ENCODE measurements at places on chromosomes 1 and 21. TPM values are rescaled to one million over a fixed set of nuclear protein-coding genes. Genes with fewer than 3 reads are reported as not detected.

ID3 gene
- 192 TPM for total RNA-seq

- no peaks in the 10 kb centered on the region for H3K27me3 ChIP-seq
- no peak overlapping the region for H3K27ac ChIP-seq
- H3K4me3 ChIP-seq, result no peak overlapping the region
- DNase-seq, result no peak
Observed at GRCh38 chr21:45050797-45051489, 23.4 kb upstream of the ADARB1 start.

DNA sequence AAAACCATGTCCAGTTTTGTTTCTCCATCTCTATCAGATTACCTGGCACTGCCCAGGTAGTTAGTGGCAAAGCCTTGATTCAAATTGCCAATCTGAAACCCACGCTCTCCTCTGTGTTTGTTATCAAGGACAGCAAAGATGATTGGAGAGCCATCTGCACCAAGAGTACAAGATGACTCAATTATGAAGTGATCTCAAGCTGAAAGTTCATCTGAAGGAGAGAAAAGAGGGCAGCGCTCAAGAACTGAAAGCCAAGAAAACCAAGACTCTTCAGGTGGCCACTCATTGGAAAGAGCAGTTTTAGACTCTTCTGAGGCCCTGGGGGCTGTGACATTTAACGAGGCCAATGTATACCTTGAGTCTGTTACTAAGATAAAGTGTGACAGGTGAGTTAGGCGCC lies 13.8 kb downstream of the RXRG start:
- no peaks in the 10 kb centered on the region for H3K27me3 ChIP-seq
- no peak overlapping the region for H3K4me3 ChIP-seq
- H3K27ac ChIP-seq, result no peak overlapping the region
- no peaks in the 10 kb centered on the region for H3K36me3 ChIP-seq

TAS1R1 gene
- total RNA-seq, result 0.21 TPM

DNA sequence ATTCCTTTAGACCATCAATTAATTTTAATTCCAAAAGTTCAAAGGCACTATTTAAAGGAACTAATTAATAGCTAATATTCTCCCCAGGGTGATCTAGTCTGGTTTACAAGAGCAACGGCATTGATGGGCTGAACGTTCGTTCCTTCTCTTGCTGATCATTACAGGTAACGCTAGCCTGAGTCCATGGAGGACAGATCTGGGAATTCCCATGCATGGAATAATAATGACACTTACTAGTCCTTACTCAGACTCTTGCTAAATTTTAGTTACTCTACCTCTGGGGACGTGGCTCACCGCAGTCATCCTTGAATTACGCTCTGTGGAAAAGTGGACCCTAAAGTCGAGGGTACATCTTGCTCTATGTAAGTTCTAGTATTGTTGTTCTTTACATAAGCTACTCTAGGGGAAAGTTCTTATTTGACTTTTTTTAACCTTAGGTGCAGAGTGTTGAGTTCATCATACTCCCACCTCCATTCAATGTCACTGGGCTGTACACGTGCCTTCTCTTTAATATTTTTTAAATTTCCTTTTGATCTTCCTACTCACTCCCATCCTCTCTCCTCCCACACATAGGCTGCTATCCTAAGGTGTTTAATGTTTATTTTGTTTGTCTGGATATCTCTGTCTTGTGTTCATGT lies 133.9 kb downstream of the ZNF281 start:
- H3K27me3 ChIP-seq, result no peaks in the 10 kb centered on the region
- H3K4me3 ChIP-seq, result no peak overlapping the region
- H3K4me1 ChIP-seq, result no peaks in the 10 kb centered on the region
- H3K36me3 ChIP-seq, result no peaks in the 10 kb centered on the region
- no peak for DNase-seq

DNA sequence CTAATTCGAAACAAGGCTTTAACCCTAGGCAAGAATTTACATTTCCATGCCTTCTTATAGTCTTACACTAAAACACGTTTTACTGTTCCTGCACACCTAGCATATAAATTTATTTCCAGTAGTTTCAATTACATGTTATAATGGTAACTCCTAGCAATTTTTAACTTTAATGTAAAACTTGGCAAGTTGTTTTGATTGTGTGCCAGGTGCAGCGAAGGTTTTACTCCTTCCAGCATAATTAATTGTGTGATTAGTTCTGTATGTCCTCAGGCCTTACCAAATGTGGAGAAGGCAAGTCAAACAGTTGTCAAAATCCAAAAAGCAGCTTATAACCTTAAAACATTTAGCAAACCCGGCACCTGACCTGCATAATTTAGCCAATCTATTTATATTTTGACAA lies 114.8 kb downstream of the KCNK1 start:
- DNase-seq, result no peak
- no peaks in the 10 kb centered on the region for H3K27me3 ChIP-seq
- no peaks in the 10 kb centered on the region for H3K36me3 ChIP-seq
- no peak overlapping the region for H3K4me3 ChIP-seq

DNA sequence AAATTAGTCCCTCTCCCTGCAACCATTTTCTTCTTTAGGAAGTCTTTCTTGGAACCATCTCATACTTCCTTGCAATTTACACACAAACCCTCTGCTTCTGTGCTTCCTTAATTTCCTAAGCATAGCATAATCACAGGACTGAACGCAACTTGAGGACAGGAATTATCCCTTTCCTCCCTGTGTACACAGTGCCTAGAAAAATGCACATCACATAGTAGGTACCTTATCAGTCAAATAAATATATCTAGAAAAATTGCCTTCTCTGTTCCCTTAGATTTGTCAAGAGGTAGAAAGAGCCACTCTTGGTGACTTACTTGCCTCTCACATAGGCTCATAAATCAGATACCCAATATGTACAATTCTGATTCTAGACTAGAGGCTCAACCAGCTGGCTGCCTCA lies 4.9 kb downstream of the ASPM start:
- DNase-seq, result no peak
- H3K27ac ChIP-seq, result no peak overlapping the region
- H3K4me1 ChIP-seq, result peaks cover 3% of the 10 kb centered on the region
- H3K4me3 ChIP-seq, result no peak overlapping the region
- no peaks in the 10 kb centered on the region for H3K27me3 ChIP-seq

GRCh38 chr21:15682186-15682895 lies 47.4 kb upstream of the USP25 start:
- peak; percentile 36 for DNase-seq
- H3K27me3 ChIP-seq, result no peaks in the 10 kb centered on the region
- no peaks in the 10 kb centered on the region for H3K36me3 ChIP-seq
- H3K27ac ChIP-seq, result peak overlapping the region; percentile 83
- no peak overlapping the region for H3K4me3 ChIP-seq

DMRTB1 gene
- not detected for total RNA-seq

GRCh38 chr1:230713915-230714764 lies at the start of gene AGT:
TSS of gene AGT (minus strand) at chr1:230714122. CDS start at chr1:230710823, 3,299 bp downstream.
- peaks cover 3% of the 10 kb centered on the region for H3K4me1 ChIP-seq
- peak within 1 kb of the TSS; percentile 72 for H3K27ac ChIP-seq
- DNase-seq, result peak; percentile 89
- no peak within 1 kb of the TSS for H3K4me3 ChIP-seq

TDRD5 gene
- 0.18 TPM for total RNA-seq

DNA sequence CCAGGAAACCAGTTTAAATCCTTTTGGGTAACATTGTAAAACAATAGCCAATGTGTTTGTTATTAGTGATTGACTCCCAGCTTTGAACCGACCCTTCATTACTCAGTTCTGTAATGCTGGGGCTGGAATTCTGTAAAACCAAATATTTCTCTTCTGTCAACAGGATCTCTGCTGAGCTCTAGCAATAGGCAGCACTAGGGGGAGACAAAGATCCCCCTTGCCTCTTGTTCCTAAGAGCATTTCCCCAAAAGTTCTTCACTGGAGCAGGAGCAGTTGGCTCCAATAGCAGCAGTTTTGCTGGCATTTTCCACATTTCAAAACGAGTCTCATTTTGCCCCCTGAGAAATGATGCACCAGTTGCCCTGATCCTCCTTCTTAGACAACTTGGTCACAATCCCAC lies 1671.1 kb downstream of the MRPL39 start:
- no peaks in the 10 kb centered on the region for H3K27me3 ChIP-seq
- peaks cover 3% of the 10 kb centered on the region for H3K4me1 ChIP-seq
- DNase-seq, result peak; percentile 22
- no peak overlapping the region for H3K27ac ChIP-seq
- H3K4me3 ChIP-seq, result no peak overlapping the region

DNA sequence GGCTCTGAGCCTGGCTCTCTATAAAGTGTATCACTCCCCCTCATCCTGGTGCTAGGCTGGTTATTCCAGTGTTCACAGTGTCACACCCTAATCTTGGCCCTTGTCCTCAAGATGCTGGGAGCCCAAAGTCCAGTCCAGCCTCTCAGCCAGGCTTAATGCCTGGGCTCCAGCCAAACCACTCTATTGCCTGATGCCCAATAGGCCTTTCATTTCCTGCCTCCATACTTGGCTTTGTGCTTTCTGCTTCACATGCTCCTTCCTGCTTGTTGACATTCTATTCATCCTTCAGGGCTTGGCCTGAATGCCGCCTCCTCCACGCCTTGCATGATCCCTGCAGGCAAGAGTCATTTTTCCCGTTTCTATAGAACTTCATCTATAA lies 1.7 kb downstream of the KLHDC8A start:
- H3K27ac ChIP-seq, result no peak overlapping the region
- DNase-seq, result no peak
- peaks cover 3% of the 10 kb centered on the region for H3K4me1 ChIP-seq
- no peaks in the 10 kb centered on the region for H3K36me3 ChIP-seq
- no peak overlapping the region for H3K4me3 ChIP-seq
- no peaks in the 10 kb centered on the region for H3K27me3 ChIP-seq

FALEC gene
- not detected for total RNA-seq

FMO1 gene
- total RNA-seq, result 8.7 TPM

APOBEC4 gene
- 5.3 TPM for total RNA-seq

CYB561D1 gene
- total RNA-seq, result 3.4 TPM
